ENCODE measurements at places on chromosomes 3 and 15.

DNA sequence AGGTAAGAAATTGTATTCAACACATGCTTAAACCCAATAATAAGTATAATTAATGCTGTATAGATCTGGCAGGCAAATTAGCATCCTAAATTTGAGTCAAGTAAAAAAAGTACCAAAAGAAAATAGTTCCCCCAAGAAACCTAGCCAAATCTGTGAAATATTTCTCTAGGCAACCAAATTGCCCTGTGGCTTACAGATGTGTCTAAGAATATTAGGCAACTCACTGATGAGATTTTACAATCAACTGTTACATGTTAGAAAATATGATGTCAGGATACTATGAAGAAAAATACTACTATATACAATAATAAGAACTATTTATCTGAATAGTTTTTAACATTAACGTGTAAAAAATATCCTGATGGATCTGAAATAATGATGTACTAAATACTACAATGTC lies 397.1 kb downstream of the TIGIT start:
- DNase-seq = no peak

DNA sequence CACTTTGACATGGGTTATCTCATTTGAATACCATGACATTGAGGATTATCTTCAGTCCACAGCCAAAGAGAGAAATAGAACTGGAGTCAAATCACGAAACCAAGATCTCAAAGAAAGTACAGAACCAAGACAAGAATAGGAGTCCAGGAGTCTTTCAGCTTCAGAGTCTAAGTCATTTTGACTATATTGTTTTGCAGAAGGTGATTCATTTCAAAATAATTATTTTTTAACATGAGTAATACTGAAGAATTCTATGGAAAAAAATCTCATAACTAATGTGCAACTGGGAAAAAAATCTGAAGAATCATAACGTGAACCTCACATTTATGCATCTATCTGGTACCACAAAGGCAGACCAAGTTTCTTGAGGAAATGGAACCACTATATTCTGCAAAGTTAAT lies 60.3 kb downstream of the UBE3A start:
- no peak for DNase-seq

DNA sequence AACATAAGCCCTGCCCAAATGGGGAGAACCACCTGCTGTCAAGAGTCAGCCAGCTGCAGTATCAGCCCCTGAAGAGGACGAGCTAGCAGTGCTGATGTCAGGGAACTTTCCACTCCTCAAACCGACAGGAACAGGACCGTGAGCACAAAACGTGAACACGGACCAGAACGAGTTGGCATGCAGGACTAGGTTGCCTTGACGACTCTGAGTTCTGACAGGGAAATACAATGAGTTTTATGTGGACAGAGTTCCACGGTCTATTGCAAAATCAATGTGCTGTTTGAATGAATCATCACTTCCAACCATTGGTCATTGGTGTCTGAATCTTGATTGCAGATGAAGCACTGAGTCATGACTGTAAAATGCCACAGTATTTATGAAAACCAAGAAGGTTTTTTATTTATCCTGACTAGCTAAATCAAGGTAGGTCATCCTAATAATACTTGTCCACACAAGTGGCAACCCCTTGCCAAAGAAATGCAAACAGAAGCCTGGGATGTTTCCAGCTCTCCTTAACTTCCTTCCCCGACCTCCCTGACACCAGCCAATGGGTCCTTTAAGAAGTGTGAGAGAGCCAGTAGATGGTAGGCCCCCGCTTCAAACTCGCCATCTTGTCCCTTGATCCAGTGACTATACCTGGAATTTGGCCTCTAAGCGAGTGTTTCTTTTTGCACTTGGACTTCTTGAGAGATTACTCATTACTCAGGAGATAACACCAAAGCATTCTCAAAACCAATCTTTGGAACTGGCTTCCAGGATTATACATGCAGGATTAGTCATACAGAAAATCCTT lies 119.6 kb downstream of the ASB7 start:
- DNase-seq = no peak

DNA sequence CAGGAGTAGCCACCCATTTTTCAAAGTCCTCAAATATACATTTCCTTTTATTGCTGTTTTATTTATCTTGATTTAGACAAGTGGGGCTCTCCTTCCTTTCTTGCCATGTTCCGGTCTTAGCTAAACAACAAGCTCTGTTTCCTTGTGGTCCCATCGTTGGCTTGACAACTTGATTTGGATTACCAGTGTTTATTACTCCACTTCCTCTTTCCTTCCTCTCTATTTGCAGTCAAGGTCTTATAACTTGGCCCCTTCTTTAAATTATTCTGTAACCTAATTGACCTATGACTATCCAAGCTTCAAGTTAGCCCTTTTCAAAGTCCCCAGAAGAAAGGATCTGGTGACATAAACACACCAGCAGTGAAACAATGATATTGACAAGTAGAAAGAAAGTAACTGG lies 130.6 kb upstream of the STT3B start:
- no peak for DNase-seq

DNA sequence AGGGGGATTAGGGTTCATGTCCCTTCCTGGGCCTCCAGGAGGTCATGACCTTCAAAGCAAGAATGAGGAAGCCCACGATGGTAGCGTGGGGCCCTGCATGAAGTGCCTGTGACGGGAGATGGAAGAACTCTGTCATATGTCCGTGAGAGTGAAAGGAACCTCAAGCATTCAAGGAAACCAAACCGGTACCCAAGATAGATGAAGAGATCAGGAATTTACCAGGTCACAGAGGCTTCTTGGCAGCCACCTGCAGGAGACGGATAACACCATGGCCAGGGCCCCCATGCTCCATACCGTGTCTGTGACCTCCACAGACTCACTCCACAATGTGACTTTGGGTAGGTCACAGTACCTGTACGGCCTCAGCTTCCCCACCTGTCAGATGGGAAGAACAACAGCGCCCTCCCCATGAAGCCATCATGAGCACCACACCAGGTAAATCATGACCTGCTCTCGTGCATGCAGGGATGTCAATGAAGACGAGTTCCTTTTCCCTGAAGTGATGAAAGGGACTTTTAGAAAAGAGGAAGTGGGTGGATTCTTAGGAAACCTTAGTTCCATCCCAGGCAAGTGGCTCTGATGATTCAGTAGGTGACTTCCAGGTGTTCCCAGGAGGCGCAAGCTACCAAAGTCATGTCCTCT lies 23.3 kb upstream of the CYP11A1 start:
- no peak for DNase-seq

DNA sequence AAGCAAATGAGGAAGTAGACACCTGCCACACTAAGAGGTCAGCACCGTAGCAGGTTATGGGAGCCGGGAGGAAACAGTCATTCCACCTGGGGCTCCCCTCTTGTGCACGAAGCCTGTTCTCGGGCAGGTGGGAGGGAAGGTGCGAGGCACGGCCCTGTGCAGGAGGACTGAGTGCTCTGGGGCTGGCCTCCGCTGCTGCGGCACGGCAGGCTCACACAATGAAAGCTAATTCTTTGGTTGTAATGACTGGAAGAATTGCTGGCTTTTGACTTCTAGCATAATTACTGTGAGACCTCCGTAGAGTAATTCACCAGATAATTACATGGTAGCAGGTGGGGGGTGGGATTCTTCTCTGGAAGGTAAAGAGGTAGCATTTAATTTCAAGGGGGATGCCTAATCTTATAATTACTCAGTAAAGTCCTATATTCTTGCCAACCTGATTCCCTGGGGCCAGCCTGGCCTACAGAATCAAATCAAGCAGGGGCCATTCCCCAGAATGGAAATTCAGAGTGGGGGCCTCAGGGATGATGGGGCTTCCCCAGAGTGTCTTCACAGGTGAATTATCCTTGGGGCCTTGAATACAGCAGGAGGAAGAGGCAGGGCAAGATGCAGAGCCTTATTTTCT lies 129.1 kb downstream of the TPRA1 start:
- no peak for DNase-seq

DNA sequence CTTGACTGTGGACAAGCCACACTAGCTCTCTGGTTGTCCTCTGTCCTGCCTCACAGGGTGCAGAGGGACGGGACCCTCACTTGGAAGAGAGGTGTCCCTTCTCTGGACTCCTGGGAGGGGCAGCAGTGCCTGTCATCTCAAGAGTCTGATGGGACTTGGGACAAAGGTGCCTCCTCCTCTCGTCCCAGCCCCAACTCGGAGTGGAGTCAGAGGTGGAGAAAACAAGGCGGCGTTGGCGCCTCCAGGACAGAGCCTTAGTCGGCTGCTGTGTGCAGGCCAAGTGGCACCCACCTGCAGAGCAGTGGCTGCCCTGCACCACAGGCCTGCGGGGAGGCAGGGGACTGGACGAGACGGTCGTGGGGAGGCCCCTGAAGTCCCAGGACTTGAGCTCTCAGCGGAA lies 9.4 kb upstream of the SEC13 start:
- no peak for DNase-seq

DNA sequence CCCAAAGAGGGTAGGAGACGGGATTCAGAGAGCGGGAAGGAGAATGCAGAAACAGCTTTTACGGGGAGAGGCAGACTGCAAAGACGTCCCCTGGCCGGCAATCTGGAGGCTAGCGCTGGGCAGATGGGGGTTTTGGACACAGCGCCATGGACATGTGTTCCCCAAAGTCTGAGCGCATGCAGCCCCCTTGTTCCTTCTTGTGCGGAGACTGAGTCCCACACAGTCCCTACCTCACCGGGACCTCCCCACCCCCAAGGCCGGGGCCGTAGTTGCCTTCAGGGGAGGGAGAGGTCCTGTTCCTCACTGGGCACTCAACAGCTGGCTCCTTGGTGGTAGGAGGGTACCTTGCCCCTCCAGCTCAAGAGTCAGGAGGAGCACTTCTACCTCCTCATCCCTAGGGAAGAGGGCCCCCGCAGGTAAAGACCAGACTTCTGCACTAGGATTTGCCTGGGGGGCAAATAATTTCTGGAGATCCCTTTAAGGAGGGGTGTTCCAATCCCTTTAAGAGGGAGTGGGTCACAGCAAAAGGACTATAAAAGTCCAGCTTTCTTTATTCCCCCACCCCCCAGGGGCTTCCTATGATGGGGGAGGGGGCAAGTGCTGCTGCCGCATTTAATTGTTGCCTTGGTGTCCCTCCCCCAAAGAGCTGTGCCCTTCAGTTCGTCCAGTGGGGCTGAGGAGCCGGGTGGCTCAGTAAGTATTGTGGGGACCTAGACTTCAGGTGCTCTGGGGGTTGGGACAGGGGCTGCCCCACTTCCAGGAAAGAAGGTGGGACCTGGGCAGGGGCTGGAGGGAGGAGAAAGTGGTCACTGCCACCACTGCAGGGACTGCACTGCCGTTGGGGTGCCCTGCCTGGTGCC lies 3.6 kb upstream of the BAHD1 start:
- no peak for DNase-seq

DNA sequence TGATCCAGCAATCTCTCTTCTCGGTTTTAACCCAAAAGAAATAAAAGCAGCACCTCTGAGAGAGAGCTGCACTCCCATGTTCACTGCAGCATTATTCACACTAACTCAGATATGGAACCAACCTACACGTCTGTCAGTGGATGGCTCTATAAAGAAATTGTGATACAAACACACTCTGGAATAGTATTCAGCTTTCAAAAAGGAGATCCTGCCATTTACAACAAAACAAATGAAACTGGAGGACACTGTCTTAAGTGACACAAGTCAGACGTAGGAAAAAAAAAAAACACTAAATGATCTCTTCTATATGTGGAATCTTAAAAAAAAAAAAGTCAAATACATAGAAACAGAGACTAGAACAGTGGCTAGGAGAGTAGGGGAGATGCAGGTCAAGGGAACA lies 9.2 kb downstream of the HERC1 start:
- no peak for DNase-seq

GRCh38 chr3:81013360-81013759 lies 748.1 kb downstream of the GBE1 start:
- DNase-seq = no peak
